ENCODE measurements at places on chromosomes 3 and 15. TPM values are rescaled to one million over a fixed set of nuclear protein-coding genes. Genes with fewer than 3 reads are reported as not detected.

LMAN1L gene
- total RNA-seq = not detected

C3orf80 gene
- 0.86 TPM for total RNA-seq

FAN1 gene
- total RNA-seq = 12.9 TPM

ARID3B gene
- total RNA-seq = 2.6 TPM

CADPS gene
- not detected for total RNA-seq

MITF gene
- 13.5 TPM for total RNA-seq

Data from fibroblast of villous mesenchyme (primary cell).